Suprapubic skin (tissue), 4 donors: ENCODE measurements at places on chromosomes 3 and 15.

DNA sequence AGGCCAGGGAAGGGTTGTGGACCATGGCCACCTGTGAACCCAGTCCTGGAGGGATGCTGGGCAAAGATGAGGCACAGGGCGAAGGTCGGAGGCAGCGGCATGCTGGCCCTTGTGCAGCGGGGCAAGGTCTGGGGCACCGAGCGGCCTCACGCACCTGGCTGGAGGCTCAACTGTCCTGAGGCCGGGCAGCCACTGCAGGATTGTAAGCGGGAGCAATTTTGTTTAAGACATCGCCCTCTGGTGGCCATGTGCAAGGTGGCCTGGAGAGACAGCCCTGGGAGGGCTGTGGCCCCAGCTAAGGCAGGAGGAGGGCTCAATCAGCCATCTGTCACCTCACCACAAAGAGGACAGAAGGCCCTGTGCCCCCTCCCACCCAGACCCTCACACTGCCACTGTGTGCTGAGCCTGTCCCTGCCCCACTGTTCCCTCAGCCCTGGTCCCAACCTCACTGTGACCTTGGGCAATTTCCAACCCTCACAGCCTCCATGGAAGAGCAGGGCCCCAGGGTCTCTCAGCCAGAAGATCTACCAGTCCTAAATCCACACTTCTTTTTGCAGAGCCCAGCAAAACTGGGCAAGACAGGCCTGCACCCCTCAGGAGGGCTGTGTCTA lies 46.2 kb downstream of the TPRA1 start:
- DNase-seq: no peak

GRCh38 chr3:10015461-10015904 lies 10.8 kb upstream of the FANCD2 start:
- DNase-seq: peak; percentile 94

- peak; percentile 24 for DNase-seq
These were observed 72.7 kb downstream of the SPSB4 start for GRCh38 chr3:141123677-141124410.

GRCh38 chr3:128366136-128366535 lies 100.6 kb downstream of the DNAJB8 start:
- DNase-seq: no peak

- DNase-seq: no peak
These were observed 19.6 kb upstream of the SHC4 start for GRCh38 chr15:48983300-48983699.

DNA sequence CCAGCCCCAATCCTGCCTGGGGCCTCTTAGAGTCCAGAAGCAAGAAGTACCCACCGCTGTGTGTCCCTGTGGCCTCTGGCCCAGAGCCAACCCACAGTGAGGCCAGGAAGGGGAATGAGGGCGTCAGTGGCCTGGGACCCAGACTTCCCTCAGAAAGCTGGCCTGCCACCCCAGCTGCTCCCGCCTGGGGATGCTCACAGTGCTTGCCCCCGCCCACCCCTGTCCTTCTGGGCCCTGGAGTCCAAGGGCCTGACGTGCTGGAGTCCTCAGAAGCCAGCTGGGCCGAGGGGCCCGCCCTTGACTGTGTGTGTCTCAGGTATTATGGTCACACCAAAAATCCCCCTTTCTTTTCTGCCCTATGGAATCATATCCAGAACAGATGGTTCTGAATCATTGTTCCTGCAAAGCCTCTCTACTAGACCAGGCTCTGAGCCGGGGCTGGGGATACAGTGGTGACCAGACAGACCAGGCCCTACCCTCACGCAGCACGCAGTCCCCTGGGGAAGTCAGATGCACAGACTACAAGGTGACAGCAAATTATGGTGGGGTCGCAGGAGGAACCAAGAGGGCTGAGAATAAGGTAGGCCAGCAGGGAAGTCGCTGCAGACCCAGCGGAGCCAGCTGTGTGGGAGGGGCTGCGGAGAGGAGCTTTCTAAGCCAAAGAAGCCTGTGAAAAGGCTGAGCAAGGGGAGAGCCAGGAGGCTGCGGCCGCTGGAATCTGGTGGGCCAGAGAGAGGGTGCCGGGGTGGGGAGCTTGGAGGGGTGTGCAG lies 99.1 kb downstream of the VGLL4 start:
- DNase-seq: no peak

GRCh38 chr3:21665444-21666100 lies 85.4 kb downstream of the ZNF385D start:
- no peak for DNase-seq

- DNase-seq: no peak
These were observed 193.7 kb upstream of the CFAP20DC start for GRCh38 chr3:59243476-59243875.

GRCh38 chr3:114739627-114740026 lies 407.5 kb downstream of the ZBTB20 start:
- DNase-seq: no peak

GRCh38 chr3:59540241-59540640 lies 490.4 kb upstream of the CFAP20DC start:
- no peak for DNase-seq

GRCh38 chr15:31499953-31500765 lies 173.5 kb downstream of the KLF13 start:
- no peak for DNase-seq

DNA sequence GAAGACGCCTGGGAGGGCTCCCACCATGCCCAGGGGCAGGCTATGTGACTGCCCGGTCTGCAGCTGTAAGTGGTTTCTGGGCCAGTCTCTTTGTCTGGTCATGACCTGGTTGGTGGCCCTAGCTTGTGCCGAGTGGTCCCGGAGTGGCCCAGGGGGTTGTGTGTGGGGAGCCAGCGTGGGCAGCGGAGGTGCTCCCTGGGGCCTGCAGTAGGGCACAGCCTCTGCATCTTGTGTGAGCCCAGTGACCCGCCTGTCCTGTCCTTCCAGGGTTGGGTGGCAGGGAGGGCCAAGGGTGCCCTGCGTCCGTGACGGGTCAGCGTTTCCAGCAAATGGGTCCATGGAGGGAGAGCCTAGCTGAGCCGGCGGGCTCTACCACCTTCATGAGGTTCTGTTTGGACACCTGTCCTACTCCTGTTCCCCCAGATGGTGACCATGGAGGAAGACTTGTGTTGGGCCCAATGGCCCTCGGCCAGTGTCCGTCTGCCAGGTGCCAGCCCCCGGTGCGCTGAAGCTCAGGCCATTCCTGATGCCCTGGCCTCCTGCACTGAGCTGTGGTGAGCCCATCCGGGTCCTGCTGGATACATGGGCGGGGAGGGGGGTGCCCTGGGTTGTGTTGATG lies 215.4 kb downstream of the SNRPN start:
- DNase-seq: peak; percentile 27

DNA sequence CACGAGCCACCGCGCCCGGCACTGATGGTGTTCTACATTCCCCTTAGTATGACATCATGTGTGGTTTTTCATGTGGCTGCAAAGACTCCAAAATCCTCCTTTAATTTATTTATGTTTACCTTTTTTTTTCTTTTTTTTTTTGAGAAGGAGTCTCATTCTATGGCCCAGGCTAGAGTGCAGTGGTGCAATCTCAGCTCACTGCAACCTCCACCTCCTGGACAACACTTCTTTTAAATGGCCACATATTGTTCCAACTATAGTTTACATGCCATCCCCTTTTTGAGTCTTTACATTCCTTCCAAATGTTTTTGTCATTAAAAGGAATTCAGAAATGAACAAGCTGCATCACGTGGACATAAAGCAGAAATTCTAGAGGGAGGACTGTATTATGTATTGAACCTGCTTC lies 10.3 kb upstream of the CDV3 start:
- no peak for DNase-seq

- no peak for DNase-seq
These were observed 1340.5 kb downstream of the ROBO1 start for GRCh38 chr3:78427303-78427702.

- no peak for DNase-seq
These were observed 33.4 kb downstream of the SH3BP5 start for GRCh38 chr3:15299036-15299435.

DNA sequence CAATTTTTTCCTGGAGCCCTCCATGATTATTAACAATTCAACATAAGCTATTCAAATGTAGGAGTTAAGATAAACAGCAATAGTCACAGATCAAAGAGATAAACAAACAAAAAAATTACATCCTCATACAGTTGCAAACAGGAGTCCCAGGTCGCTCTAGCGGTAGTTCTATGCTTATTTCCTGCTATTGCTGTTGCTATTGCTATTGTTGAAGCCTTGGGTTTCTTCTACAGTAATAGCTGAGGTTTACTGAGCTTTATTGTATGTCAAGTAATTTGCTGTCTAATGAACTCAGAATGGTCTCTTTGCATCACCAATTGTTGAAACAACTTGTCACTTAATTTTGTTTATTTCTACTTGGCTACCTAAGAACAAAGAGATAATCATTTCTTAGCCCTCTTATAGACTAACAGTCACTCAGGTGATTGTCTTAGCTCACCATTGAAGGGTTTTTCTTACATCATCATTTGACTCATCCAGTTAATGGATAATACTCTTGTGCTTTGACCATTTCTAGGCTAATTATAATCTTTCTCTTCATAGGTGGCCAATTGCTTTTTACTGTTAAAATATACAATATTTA lies 654.6 kb downstream of the MECOM start:
- no peak for DNase-seq

- no peak for DNase-seq
These were observed 13.6 kb downstream of the RPAP1 start for GRCh38 chr15:41530363-41530956.

DNA sequence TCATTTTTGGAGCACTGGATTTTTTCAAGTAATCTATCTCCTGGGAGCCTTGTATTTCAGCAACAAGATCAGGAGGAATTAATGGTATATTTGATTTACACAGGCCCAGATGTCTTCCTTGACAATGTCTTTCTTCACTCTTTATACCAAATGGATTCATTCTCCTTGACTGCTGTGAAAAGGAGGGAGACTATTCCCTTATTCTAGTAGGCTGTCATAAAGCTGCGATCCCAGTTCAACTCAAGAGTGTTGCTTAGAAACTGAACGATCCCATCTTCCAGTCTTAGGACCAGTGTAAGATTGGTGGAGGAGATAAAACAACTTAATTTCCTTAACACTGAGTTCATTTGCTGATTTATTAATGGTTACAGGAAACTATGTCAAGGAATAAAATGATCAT lies 119.4 kb upstream of the ROBO1 start:
- DNase-seq: no peak

DNA sequence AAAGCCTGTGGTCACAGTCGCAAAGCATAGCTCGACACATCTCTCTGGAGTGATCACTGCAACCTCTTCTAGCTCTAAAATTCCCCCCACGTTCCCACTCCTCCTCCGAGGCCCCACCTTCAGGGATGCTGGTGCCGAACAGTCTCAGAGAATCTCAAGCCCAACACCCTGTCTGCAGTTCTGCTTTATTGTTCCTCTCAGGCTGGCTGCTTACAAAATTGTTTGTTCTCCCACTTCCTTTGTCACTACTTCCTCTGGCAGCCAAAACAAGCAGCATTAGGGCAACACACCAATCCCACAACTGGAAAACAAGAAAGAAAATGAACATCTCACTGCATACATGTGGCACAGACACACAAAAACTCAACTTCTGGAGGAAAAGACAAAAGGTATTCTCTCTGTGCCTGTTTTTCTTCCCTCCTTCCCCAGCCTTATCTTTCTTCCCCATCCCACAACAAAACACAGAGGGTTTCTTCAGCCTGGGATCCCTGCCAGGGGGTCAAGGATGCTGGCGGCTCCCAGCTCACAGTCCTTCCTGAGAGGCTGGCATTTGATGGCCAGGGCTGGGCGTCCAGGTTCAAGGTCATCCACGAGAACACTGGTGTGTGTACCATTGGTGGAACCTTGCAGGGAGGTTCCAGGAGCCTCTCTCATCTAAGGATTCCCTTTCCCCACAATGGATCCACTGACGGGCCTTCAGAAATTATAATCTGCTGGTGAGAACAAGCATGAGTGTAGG lies 108.4 kb downstream of the TMCO5A start:
- DNase-seq: no peak

DNA sequence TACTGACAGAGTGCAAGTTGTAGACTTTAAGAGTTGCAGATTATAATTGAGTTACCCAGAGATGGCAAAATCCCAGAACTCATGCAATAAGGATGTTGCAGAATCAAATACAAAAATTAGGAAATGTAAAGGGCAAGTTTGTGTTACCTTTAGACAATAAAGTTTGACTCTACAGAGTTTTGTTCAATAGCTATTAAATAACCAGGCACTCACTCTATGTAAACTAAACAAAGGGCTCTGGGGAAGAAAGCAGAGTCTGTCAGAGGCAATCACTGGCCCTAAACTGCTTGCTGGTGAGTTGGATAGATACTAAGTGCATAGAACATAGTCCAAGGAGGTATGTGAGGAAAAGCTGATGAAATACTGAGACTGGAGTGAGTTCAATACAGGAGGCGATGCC lies 40.0 kb upstream of the PLCL2 start:
- no peak for DNase-seq

- DNase-seq: no peak
These were observed 9.2 kb upstream of the CBLB start for GRCh38 chr3:105878061-105878460.

DNA sequence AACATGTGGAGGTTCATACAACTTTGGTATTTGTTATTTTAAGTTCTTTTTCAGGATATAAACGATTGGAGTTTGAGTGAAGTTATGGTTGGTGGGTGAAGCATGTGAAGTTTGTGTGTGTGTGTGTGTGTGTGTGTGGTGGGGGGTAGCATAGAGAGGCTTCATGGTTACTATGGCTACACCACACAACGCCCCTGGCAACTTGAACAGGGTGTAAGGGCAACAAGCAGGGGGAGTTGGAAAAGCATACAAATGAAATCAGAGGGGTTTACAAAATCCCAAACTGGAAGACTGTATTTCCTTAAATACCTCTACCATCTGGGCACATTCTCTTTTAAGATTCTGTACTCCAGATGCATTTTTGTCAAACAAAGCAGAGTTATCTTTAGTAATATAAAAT lies 207.5 kb downstream of the SV2B start:
- no peak for DNase-seq

DNA sequence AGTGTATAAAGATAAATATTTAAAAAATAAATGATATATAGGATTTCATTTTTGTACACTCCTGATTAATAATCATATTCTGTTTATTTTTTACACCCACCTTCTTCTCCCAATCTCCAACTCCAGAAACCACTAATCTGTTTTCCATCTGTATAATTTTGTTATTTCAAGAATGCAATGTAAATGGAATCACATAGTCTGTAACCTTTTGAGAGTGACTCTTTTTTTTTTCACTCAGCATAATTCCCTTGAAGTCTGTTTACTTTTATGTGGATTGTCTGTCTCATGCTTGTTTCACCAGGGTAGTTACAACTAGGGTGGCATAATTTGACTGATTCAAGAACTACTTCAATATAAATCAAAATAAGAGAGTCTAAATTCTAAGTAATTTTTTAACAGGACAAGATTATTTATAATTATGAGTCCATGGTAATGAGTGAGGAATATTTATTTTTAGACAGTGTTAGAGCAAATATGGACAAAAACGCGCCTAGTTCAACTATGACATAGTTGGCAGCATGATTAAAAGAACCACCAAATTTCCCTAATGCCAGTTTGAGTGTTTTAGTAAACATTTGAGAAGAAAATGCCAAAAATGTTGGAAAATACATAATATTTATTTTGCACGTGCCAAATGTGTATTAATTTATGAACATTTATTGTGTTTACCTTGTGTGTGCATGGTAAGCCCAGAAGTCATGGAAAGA lies 19.4 kb upstream of the MFSD1 start:
- no peak for DNase-seq
